ENCODE measurements at places on chromosomes 3 and 15.

GRCh38 chr15:61318802-61319525 is 89.9 kb upstream of the RORA start:
- no peak for DNase-seq

DNA sequence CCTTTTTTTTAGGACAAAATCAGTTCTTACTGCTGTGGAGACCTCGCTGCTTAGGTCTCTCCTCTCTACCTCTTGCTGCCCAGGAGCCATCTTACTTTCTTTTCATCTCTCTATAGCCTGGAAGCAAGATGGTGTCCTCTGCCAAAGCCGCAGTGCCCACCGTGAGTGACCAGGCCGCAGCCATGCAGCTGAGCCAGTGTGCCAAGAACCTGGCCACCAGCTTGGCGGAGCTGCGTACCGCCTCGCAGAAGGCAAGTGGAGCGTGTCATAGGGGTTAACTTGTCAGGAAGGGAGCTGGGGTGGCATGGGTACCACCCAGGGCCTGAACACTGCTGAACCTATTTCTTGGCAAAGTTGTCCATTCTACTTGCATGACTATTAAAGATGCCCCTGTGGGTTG is 320.3 kb upstream of the TPM1 start:
- DNase-seq: no peak

- no peak for DNase-seq
Observed at GRCh38 chr3:66037330-66037985, 1.3 kb downstream of the MAGI1 start.

GRCh38 chr3:16817197-16817596 is 67.6 kb upstream of the PLCL2 start:
- DNase-seq: no peak

GRCh38 chr3:183259621-183260020 is 6.6 kb downstream of the B3GNT5 start:
- DNase-seq: no peak

DNA sequence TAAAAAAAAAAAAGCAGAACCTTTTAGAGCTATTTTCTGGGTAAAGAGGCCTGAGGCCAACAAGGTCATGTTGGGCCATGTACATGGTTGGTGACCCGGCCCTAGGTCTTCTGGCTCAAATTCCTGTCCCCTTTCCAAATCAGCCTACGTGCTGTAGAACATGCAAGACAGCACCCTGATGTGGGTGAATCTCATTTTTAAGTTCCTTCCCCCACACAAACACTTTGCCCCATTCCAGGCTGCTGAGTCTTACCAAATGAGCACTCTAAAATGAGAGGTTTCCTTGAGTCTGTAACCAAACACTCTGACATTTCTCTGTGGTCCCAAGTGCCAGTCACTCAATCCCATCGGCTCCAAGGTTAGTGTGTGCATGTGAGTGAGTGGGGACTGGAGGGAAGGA is 9.4 kb downstream of the BCL6 start:
- no peak for DNase-seq

DNA sequence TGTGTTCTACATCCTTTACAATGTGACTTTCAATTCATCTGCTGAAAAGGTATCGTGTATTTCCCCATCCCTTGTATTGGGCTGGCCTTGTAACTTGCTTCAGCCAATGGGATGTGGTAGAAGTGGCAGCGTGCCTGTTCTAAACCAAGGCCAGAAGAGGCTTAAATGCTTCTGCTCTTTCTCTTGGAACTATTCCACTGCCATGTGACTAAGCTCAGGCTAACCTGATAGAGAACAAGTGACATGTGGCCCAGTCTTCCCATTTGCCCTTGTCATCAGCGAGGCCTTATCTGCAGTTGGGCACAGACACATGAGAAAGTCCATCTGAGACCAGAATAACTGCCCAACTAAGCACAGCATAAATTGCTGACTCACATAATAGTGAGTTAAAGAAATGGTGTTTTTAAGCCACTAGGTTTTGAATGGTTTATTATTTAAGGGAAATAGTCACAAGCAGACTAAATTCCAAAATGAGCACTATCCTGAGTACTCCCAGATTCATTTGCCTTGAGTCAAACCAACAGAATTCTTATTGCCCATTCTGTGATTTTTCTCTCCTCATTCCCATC is 230.2 kb downstream of the CPNE4 start:
- no peak for DNase-seq

GRCh38 chr15:64144565-64145281 is 6.8 kb upstream of the SNX22 start:
- DNase-seq: no peak

DNA sequence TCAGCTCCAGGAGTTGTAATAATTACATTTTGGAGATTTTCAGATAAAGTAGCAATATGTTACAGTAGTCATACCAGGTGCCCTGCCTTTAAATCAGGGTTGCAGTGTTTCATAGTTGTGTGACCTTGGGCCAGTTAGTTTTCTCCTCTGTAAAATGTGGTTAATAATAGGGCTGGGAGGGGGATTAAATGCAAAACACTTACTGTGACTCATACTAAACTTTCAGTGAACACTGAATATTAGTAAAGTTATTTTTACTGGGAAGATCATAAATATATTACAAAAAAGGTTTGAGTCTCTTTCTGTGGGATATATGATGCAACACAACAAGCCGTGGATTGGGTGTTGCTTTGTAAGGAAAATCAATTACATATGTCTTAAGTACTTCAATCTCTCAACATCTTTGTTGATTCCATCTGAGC is 1.1 kb upstream of the EBLN2 start:
- no peak for DNase-seq

DNA sequence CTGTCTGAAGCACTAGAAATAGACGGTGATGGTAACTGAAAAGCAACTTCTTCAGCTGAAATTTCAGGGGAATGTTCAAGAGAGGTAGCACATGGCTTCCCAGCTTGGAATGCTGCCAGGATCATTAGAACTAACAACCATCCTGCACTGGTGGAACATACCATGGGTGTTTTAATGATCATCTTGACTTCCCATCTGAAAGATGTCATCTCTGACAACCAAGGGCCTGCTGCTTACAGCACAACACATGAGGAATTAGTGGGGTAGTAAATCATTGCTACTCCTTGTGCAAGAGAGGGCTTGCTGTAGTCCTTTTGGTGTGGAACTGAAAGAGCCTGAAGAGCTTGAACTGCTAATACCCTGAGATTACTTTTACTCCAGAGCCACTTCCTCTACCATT is 853.7 kb downstream of the MCTP2 start:
- DNase-seq: no peak

GRCh38 chr3:42024591-42025351 is 62.9 kb upstream of the ULK4 start:
- DNase-seq: no peak

GRCh38 chr3:117165176-117165575 is 455.6 kb downstream of the TUSC7 start:
- DNase-seq: no peak

DNA sequence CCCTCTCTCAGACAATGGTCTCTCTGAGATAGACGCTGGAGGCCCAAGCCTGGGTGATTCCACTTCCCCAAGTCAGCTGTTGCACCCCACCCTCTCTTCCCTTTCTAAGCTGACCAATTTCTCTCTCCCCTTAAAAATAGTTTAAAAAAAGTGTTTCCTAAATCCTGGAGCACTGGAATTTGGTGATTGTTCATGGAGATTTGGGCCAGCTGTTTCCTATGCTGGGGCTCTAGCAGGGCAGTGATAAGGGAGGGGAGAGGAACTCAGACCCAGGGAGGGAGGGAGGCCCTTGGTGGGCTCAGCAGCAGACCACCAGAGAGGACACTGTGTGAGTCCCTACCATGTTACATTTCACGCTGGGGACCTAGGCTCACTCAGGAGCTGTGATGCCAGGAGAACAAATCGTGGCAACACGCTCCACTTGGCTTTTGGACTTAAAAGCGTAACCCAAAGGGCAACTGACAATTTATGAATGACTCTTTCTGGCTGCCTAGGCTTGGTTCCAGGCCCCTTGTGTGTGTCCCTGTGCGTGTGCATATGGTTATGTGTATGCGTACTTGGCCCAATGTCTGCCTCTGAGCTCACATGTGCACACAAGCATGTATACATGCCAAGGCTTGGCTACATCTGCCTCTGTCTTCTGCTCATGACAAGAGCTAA is 59.8 kb upstream of the INSYN1 start:
- no peak for DNase-seq

DNA sequence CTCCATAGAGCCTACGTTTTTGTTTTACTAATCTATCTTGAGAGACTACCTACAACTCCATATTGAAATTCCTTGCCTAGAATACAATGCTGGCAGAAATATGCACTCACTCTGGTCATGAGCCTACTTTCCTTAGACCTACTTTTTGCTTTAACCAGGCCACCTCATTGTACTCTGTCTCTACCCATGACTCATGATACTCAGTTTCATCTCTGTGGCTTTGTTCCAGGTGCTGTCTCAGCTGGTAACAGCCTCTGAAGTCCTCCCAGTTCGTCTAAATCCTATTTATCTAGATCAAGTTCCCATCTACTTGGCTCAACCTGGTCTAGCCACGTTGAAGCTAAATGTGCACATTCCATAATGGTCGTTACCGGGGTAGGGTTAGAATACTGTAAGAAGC is 536.4 kb downstream of the RSL24D1 start:
- DNase-seq: no peak

GRCh38 chr15:78640527-78641101 is 396 bp downstream of the CHRNB4 start:
- DNase-seq: no peak

DNA sequence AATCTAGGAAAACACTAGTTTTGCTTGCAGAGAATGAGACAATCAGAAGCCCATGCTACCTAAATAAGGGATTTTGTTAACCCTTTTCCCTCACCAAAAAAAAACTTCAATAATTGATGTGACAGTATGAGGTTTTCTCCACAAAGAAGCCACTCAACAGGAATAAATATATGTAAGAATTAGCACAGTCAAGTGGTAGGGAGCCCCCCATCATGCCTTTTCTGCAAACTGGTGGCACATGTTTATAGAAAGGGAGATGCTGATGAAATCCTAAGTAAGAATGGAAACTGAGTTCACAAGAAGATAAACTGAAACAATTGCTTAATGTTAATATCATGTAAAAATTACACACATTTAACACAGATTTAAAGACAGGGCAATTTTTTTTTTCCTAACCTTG is 51.0 kb downstream of the PHC3 start:
- no peak for DNase-seq

- DNase-seq: no peak
Observed at GRCh38 chr3:127666676-127667075, 6.1 kb upstream of the ABTB1 start.

DNA sequence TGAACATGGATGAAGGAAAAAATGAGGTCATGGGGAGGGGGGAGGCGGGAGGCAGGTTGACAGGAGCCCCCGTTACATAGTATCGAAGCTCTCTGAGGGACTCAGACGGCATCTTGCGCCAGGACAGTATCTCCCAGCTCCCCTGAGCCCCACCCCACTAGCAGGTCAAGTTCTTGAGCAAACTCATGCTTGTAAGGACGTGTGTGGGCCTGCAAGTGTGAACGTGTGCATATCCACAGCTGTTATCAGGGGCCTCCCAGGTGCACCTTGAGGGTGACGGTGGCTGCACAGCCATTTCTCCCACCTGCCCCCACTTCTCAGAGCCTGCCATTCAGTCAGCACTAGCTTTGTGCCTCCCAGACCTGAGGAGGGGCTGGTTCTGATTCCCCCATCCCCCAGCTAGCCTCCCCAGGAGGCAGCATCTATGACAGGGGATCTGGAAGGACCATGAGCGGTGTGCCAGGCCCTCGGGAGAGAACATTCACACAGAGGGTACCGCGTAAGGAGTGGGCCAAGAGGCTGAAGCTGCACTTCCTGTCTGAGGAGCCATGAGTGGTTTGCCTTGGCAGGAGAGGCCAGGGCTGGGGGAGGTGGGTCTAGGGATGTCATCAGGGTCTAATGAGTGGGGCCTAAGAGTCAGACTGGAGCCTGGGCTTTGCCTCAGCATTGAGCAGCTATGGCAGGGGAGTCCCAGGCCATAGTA is 2.9 kb downstream of the SEMA3F start:
- DNase-seq: no peak

DNA sequence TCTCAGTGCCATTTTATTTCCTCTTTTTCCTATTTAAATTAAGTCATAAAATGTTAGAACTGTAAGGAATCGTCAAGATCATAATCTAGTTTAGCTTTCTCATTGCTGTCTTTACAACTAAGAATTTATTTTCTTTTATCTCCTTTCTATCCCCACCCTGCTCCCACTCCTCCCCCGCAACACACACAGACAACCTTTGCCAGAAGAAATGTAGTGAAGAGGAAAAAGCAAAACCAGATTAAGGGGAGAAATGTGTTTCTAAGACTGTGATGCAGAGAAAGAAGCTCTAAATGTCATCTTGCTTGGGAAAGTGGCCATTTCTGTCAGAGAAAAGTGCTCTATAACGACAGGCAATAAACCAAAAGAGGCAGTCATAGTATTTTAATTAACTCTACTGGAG is 78.3 kb upstream of the MLF1 start:
- DNase-seq: no peak

GRCh38 chr15:66700412-66700801 is 1.6 kb upstream of the SMAD6 start:
- no peak for DNase-seq

DNA sequence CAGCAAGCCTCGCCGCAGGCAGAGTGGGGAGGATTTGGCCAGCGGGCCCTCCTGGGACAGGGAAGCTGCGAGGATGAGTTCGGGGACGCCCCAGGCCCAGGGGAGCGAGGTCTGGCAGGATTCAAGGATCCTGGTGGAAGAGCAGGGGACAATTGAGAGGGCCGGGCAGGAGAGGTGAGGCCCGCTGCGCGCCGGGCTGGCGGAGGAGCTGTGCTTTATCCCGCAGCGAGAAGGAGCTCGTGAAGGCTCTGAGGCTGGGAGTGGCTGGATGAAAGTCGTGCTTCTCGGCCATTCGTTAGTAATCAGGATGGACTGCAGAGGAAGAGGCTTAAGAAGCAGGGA is 3.6 kb downstream of the SLC51A start:
- DNase-seq: no peak

DNA sequence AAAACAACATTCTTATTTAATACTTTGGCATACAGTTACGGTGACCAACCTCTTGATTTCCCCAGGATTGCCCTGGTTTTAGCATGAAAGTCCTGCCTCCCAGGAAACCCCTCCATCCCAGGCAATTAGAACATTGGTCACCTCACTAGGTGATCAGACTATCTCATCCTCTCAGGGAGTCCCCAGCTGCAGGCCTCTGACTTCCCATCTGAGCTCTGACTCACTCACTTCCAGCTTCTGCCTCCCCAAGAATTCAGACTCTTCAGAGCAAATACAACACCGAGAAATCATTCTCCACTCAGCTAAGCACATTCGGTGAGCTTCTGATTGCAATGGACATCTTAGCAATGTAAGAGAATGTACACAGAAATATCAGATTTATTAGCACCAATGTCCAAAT is 92.4 kb upstream of the HES1 start:
- no peak for DNase-seq

GRCh38 chr15:98718426-98719136 is 70.2 kb downstream of the IGF1R start:
- DNase-seq: no peak

- DNase-seq: no peak
Observed at GRCh38 chr3:13767896-13768295, 112.0 kb downstream of the WNT7A start.

GRCh38 chr3:55968331-55968730 is 481.2 kb upstream of the WNT5A start:
- no peak for DNase-seq

- DNase-seq: no peak
Observed at GRCh38 chr15:83077491-83078230, 10.6 kb upstream of the BTBD1 start.

GRCh38 chr3:188124184-188124583 is 29.8 kb upstream of the LPP start:
- DNase-seq: no peak

All from activated CD8-positive, alpha-beta memory T cell treated with anti-CD3 and anti-CD28 coated beads for 48 hours (primary cell).